Bone marrow (tissue), 2 donors: ENCODE measurements at places on chromosomes 4 and X.
A peak's percentile ranks its signal among the peaks of the same experiment; 100 is the strongest.

DNA sequence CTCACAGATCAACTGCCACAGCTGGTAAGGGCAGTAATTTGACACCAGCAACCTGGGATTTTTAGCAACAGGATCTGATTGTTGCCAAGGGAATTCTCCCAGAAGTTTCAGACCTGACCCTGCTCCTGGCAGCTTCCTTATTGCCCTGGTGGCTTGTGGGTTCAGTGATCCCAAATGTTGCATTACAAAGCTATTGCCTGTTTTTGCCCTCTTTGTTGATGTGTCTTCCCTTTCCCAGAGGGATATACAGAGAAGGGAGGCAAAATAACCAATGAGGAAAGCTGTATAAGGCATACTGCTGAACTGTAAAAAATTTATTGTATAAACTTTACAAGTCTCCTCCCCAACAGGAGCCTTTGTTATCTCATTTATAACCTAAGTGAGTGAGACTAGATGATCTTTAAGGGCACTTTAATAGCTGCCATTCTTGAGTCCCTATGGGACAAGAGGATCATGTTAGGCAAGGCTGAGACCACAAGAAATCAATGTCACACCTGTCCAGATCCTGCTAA is 22.2 kb downstream of the VSIG4 start:
- no peak for DNase-seq

GRCh38 chrX:38347136-38347535 is 5.3 kb upstream of the OTC start:
- no peak for DNase-seq

DNA sequence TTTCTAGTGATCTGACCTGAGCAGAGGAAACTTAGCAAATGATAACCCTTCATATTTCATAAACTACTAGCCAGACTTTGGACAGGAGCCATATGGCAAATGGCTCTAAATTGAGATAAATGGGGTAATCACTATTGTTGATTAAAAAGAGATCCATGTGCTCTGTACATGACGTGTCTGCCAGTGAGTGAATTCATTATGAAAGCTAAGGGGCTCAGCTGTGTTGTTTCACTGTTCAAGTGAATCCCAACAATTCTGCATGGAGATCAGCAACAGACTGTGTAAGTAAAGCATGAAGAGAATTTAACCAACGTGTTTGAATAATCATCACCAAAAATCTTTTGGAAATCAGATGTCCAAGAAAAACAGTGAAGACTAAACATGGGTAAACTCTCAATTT is 9.5 kb upstream of the QRFPR start:
- DNase-seq, result no peak

DNA sequence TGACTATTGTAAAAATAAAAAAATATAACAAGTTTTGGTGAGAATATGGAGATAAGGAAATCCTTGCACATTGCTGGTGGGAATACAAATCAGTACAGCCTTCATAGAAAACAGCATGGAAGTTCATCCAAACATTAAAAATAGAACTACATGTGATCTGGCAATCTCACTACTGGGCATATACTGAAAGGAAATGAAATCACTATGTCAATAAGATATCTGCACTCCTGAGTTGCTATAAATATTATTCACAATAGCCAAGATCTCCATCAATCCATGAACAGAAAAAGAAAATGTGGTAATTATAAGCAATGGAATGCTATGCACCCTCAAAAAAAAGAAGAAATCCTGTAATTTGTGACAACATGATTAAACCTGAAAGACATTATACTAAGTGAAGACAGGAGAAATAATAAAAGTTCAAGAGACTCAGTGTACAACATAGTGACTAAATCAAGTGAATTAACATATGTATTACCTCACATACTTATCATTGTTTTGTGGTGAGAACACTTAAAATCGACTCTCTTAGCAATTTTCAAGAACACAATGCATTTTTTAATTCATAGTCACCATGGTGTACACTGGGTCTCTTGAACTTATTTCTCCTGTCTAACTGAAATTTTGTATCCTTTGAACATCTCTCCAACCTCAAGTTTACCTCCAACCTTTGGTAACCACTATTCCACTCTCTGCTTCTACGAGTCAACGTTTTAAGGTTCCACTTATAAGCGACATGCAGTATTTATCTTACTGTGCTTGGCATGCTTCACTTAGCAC is 1703.7 kb upstream of the AGA start:
- DNase-seq, result no peak

DNA sequence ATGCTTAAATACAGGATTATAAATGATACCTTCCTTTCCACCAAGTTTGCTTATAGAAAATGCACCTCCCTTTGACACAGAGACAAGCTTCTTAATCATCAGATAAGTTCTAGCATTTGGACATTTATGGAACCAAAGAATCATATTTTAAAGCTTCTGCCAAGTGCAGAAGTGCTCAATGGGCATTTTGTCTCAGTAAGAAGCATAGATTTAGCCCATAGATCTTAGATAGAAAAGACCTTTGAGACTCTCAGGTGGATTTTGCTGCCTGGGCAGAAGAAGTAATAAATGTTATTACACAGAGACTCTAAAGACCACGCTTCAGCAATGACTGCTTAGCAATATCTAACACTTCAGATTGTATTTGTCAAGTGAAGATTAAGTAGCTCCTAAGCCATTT is 174.6 kb downstream of the VEGFC start:
- no peak for DNase-seq

DNA sequence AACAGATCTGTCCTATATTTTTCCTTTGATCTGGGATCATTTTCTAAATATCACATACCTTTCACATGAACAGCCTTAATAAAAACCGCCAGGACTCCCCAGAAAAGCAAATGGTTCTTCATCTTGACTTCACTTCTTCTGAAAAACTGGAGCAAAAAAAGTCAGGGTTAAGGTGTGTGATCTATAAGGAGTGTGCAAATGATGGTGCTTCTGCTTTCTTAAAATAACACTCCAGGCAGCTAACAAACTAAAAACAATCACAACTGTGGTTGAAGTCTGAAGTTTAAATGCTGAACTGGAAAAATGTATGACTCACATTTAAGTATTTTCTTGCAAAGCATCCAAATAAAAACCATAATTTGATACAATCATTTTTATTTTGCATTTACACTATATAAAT is at the start of gene JCHAIN:
TSS of gene JCHAIN (minus strand) at position 140 of the 400 bp plus-strand sequence. CDS start at position 122, 18 bp downstream.
- DNase-seq, result peak; percentile 29

DNA sequence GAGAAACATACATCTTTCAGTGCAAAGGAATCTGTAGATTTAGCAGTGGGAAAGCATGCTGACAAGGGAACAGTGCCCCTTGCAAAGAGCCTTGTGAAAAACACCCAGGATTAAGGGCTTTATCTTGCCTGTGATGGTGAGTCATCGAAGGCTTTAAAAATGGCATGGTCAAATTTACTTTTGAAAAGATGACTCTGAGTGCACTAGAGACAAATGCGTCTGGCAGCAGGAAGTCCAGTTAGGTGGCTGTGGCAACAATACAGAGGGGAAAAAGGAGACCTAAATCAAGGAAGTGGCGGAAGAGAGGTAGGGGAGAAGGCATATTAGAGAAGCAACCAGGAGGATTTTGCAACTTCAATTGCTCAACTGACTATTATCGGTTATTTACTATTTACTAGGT is 472.6 kb upstream of the CPEB2 start:
- no peak for DNase-seq

GRCh38 chrX:347351-348117 is 28.9 kb upstream of the GTPBP6 start:
- no peak for DNase-seq

DNA sequence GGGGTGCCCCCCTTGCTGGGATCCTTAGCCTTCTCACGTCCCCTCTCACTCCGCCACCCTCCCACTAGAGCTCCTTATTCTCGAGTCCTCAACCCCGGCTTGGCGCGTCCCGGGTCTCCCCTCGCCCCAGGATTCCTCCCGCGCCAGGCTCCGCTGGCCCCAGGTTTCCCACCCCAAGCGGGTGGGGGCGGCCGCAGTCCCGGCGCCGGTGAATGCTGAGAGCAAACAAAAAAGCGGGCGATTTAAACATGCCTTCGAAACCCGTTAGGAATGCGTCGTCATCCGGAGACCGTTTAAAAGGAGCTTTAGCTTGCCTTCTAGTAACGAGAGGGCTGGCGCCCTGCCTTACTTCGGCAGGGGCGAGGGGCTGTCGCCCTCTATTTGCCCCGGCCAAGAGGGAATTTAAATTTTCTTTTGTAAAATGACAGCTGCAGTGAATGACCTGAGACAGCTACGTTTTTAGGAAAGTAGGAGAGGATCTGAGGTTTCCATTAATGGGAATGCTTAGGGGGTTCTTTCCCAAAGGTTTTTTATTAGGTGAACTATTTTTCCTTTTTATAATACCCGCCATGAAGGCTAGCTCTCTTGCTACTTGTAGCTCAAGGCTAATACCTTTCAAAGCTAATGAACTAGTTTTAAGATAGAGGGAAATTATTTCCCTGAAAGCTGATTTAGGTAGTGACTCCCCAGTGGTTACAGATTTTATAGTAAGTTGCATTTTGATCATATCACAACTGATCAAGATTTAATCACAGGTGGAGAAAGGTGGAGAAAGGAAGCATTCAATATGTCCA is 3.1 kb downstream of the JADE1 start:
- DNase-seq, result peak; percentile 71

- no peak for DNase-seq
Observed at GRCh38 chr4:183163135-183163534, 64.1 kb downstream of the WWC2 start.

- DNase-seq, result no peak
Observed at GRCh38 chr4:181376058-181376457, 867.1 kb upstream of the TENM3 start.

GRCh38 chr4:55884093-55884850 is 30.8 kb downstream of the EXOC1 start:
- no peak for DNase-seq

DNA sequence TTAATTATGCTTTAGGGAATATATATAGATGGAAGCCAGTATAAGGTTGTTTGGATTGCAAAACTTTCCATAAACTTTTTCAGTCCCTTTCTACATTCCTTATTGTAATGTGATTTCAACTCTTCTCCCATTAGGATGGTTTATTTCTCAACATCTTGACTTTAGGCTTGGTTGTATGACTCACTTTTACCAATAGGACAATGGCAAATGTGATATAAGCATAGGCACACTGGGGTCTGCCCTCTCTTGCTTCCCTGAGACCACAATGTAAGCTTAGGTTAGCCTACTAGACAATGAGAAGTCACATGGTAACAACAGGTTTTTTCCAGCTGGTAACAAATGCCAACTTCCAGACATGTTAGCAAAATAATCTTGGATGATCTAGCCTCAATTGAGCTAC is 163.3 kb upstream of the RBPJ start:
- DNase-seq, result no peak

DNA sequence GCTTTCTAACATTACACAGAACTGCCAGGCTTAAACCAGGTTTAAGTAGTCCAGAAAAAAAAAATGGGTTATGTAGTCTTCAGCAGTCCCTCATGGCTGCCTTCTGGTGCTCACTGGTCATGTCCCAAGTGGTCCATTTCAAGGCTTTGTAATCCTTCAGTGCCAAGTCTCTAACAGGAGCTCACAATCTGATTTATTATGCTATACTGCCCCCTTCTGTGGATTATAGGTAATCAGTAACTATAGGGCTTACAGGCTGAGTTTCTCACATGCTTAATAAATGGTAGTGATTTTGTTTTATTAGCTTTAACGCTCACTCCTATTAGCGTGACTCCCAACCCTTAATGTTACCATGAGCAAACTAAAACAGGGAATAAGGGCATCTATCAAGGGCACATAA is 92.5 kb upstream of the EDA2R start:
- DNase-seq, result no peak

GRCh38 chr4:81914623-81915022 is 442.9 kb upstream of the RASGEF1B start:
- DNase-seq, result no peak

GRCh38 chr4:7430368-7430964 is 4.3 kb downstream of the PSAPL1 start:
- no peak for DNase-seq

- no peak for DNase-seq
Observed at GRCh38 chrX:132271311-132271778, 52.1 kb upstream of the RAP2C start.

- DNase-seq, result no peak
Observed at GRCh38 chr4:159941076-159941475, 838.2 kb downstream of the RAPGEF2 start.

DNA sequence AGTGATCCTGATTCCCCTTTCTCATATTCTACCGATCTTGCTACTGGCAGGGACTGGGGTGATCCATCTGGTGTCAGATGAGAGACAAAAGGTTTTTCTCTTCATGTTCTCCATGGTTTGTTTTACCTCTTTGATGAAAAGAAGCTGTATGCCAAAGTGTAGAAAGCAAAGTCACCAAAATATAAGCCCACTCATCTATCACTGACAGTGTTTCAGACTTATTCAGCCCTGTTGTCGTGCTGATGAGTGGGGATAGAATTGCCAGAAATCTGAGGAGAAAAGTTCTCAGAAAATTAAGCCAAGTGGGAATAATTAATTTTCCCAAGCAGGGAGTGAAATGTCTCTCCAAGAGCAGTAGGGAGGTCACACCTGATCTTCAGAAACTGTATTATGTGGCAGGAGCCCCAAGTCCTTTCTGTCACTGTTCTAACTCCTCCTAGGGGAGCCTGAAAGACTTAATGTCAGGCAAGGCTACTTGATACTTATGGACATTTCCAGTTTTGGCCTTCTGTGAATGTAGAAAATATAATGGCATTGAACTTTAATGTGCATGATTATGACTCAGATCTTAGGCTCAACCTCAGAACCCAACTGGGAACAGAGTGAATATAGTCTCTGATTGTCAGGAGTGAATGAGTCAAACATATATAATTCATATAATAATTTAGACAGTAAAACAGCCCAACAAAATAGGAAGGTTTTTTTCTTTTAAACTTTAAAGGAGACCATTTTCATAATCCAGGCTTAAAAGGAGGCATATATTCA is 298.1 kb downstream of the ANKRD50 start:
- no peak for DNase-seq

GRCh38 chrX:129938081-129938480 is 32.1 kb downstream of the UTP14A start:
- no peak for DNase-seq

DNA sequence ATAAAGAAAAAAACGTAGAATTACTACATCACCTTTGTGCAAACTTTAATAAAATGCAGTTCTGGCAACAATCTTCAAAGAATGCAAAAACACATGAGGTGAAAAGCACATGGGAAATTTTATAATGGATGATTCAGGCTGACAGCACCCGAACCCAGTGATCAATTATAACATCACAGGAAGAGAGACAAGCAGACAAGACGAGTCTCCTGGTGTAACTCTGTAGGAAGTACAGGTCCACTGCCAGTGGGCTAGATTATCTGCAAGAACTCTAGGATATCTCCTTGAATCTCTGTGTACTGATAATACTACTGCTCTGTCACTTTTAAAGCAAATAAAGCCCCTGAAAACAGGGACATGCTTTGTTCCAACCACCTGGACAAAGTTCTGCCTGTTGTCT is 58.9 kb upstream of the NXF3 start:
- no peak for DNase-seq
